ENCODE measurements at places on chromosomes 3 and 15.
A peak's percentile ranks its signal among the peaks of the same experiment; 100 is the strongest.

GRCh38 chr3:143237077-143237627 lies 117.6 kb downstream of the CHST2 start:
- no peak for DNase-seq

GRCh38 chr3:149796026-149796425 lies 3.7 kb upstream of the ANKUB1 start:
- no peak for DNase-seq

DNA sequence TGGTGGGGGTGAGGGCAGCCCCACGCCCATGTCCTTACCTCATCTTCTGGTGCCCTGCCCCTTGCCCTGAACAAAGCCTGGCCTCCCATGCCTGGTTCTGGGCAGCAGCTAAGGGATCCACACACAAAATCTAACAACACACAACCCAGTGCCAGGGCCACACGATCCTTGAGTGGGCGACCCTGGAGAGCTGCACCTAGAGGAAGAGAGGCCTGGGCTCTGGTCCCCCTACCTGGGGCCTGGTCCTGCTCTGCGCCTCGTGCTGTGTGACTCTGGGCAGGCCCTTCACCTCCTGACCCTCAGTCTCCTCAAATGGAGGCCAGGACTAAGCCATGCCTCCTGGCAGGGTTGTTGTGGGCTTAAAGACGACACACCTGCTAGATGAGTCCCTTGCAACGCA lies 20.0 kb upstream of the C3orf22 start:
- no peak for DNase-seq

GRCh38 chr15:100095541-100096247 lies 246.1 kb downstream of the ADAMTS17 start:
- DNase-seq: no peak

GRCh38 chr3:38958026-38958720 lies 93.6 kb downstream of the SCN11A start:
- DNase-seq: no peak

DNA sequence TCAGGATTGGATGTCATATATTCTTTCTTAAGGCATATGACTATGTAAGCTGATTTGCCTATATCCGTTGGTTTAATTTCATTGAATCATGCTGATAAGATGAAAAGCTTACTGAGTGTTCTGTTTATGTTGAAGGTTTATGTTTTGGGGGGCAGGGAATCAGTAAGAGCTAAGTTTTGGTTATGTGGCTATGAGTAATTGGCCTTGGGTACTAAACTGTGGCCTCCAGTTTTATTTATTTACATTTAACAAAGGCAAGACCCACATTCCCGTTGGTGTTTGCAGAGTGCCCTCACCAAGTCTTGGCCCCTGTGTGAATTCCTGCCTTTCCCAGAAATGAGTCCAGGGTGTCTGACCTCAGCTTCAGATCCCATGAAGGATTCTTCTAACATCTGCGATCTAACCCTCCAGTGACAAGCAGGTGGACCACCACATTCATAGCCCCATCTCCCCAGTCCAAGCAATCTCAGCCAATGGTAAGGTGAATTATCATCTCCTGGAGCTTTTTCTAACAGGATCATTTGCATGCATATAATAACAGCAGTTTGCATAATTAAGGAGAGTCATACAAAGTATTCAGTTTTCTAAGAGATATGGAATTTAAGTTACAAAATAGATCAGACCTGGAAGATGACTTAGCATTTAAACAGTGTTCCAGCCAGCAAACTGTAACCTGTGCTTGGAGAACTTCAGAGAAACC lies 27.4 kb downstream of the GLDN start:
- no peak for DNase-seq

DNA sequence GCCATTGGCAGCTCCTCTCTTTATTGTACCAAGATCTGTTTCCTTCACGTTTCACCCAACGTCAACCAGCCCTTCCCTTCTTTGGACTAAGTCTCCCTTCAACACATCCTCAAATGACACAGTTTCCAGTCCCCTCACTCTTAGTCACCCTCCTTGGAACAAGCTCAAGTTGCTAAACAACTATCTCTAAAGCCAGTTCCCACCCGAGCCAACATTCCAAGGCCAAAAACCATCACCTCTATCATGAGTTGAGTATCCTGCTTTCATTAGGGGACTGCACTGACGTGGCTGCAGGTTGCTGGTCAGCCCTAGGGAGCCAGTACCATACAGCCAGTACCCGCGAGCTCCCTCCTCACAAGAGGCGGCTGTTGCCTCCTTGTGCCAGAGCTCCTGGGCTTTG lies 73.8 kb downstream of the LIPC start:
- peak; percentile 8 for DNase-seq

DNA sequence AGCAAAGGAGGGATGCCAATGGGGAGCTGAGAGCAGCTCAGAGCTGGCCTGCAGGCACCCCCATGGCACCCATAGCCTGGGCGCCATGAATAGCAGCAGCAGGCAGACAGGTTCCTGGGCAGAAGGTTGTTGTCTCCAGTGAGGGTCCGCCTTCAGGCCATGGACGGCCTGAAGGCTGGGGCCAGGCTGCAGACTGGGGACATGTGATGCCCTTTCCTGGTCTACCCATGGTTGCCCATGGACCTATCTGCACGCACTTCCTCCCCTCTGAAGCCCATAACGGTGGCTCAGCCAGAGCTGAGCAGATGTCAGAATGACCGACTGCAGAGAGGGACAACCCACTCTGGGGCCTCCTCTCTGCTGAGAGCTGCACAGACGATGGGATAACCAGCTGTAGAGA lies 256.8 kb downstream of the PLOD2 start:
- no peak for DNase-seq

DNA sequence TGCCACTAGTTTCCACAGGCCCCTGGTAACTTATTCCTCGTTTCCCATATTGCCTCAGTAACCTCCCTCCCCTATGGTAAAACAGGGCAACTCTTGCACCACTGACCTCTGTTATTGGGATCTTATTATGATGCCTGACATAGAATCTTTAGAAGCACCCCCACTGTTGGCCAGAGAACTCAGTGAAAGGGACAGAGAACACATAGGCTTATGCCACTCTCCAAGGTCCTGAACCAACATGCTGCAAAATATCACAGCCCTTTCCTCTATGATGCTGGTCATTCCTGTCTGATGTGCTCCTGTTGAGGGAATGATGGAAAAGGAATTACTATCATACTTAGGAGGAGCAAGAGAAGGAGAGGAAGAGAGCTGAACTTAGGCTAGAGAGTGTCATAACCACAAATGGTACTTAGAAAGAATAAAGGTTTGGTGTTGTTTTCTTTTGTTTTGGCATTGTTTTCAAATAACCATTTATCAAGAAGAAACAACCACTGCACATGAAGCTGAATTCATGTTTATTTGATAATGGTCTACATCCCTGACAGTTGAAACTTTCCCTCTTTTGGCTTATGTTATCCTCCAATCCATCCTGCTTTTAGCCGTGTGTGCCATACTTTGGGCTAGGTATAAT lies 330.2 kb downstream of the EPHB1 start:
- peak; percentile 25 for DNase-seq

DNA sequence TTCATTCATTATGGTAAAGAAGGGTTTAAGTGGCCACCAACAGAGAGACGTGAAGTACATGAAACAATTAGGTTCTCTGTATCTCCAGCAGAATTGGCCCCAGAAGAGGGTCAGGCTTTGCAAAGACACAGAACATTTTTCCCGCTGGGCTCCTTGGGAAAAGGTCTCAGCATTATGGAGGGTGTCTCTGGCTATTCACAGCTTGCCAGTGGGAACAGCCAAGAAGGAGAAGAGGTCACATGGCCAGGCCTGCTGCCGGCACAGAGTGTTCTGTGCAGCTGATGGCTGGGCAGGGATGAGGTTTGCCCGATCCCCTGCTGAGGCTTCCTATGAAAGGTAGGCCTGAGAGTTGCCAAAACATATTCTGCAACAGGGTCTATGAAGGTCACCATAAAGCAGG lies 77.8 kb upstream of the LPP start:
- DNase-seq: no peak

- no peak for DNase-seq
Observed at GRCh38 chr3:50502584-50503423, 630 bp downstream of the CACNA2D2 start.

DNA sequence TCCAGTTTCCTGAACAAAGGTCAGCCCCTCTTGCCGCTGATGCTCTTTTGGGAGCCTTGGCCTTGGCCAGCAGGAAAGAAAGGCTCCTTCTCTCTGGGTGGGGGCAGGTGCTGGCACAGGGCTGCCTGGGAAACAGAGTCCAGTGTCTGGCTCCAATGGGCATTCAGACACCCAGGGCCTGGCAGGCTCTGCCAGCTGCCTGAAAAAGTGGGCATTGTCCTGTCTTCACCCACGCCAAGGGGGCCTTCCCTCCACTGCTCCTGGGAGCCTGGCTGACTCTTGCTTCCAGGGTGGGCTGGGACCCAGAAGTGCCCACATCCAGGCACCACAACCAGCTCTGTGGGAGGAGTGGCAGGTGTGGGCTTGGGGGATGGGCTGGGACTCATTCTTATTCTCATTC lies 62.7 kb downstream of the RHCG start:
- no peak for DNase-seq

DNA sequence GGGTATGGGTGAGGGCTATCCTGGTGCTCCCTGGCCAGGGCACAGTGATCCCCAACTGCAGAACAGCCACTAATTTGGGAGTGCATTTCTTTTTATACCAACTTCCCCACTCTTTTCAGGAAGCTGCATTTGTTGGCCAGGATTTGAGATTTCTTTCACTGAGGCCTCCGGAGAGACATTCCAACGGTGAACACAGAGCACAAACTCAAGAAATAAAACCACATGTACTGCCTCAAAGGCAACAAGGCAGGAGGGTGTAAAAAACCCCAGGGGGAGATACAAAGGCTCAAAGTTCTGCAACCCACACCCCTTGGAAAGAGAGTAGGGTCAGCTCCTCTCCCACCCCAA lies 65.3 kb downstream of the CPN2 start:
- no peak for DNase-seq

GRCh38 chr3:147414390-147415138 lies 5.4 kb downstream of the ZIC1 start:
- no peak for DNase-seq

GRCh38 chr3:88767746-88768145 lies 339.7 kb upstream of the EPHA3 start:
- no peak for DNase-seq

DNA sequence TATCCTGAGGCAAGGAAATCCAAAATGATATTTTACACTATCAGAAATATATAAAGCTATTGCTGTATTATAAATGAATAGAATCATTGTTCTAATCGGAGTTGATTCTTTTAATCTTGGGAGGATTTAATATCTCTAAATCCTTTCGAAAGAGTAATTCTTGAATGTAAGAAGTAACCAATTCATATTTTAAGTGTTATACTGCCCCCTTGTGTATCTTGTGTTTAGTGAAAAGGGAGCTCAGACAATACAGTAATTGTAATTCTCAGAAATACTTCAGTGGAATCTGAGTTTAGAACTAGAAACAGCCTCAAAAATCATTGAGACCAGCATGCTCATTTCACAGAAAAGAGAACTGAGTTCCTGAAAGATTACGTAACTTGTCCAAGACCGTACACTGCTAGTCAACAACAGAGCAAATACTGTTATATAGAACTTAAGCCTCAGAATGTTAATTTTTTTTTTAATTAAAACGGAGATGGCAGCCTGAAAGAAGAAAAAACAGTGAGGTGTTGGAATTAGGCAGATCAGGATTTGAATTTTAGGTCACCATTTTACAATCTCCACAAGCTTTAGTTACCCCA lies 42.9 kb downstream of the PLCH1 start:
- peak; percentile 19 for DNase-seq

DNA sequence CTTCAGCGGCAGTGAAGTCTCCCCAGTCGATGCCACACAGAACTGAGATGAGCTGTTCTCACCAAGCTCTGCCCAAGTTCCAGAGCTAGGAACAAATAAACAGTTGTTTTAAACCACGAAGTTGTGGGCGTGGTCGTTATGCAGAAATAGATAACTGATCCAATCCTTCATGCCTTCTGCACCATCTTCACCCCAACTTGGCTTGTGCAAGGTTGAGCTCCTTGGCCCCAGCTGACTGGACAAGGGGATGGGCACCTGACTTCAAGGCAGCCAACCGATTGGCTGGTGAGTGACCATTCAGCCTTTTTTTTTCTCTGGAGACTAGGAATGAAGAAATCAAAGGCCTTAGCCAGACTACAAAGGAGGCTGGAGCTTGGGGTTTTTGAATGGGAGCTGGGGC lies 23.9 kb downstream of the LINGO1 start:
- DNase-seq: no peak

- no peak for DNase-seq
Observed at GRCh38 chr3:13377021-13377420, 43.1 kb downstream of the NUP210 start.

DNA sequence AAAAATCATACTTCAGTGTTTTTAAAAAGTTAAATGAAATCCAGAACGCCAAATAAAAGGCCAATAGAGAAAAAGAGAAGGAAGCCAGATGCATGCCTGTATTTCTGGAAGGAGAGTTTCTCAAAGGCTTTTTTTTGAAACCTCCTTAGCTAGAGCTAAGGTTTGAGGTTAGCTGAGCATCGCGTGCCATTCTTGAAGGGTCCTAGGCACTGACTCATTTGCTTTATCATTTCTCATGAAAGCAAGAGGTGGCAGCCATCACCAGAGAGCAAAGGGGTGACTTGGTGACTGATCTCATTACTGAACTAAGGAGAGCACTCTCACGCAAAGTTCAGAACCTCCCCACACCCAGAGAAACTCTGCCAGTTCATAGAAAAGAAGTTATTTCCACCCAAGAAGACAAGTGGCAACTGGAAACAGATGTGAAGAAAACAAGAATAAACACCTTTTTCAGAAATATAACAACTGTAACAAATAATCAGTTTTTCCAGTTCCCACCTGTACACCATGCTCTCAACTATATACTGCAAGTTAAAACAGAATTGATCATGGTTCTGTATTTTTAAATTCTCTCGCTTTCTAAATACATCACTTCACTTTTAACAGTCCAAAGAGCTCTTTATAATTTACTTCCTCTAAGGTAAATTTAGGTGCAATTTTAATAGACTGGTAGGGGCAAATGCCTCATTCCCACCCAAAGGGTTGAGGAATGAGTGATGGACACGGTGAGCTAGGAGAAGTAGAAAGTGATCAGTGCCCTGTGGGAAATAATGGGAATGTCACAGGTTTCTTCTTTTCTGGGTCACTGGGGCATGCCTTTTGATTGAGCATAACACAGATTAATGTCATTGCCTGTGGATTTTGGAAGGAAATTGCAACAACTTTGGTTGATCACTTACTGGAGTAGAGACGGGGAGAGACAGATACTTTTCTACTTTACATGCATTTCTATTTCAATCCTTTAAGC lies 24.7 kb downstream of the GPR15 start:
- no peak for DNase-seq

DNA sequence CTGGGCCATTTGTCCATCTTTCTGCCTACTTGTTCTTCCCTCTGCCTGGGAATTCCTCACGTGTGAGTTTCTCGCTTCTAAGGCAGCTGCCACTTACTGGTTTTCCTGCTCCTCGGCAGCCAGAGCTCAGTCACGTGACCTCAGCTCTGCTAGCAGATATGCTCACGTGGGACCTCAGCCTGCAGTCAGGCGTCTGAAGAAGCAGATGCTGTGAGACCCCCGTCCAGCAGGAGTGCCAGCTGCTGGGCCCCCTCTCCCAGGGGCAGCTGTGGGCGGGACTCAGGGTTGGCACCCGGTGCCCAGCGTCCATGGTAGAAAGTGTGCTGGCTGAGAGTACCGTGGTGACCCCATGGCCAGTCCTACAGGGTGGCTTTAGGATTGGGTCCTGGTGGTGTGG lies 161.3 kb upstream of the TLE3 start:
- no peak for DNase-seq

Measured in GM04504 (cell line).